A673 (cell line): ENCODE measurements at places on chromosomes 6 and 20.

DNA sequence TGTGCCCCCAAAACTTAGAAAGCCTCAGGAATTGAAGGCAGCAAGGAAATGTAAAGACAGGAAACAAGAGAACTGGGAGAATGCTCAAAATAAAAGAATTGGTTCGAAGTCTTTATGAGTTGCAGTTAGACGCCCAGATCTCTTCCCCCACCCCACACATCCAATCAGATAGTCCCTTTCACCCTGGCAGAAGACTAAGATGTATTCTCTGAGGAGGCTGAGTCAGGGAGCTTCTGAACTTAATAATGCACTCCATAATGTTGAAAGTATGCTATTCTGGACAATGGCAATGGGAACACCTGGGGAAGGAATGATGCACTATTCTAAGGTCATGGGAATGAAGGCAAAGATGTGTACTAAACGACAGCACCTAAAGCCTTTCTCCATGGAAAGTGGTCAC lies 173.6 kb downstream of the MTFR2 start:
- DNase-seq: no peak

GRCh38 chr20:42093542-42094440 lies 475.6 kb upstream of the CHD6 start:
- DNase-seq: no peak

DNA sequence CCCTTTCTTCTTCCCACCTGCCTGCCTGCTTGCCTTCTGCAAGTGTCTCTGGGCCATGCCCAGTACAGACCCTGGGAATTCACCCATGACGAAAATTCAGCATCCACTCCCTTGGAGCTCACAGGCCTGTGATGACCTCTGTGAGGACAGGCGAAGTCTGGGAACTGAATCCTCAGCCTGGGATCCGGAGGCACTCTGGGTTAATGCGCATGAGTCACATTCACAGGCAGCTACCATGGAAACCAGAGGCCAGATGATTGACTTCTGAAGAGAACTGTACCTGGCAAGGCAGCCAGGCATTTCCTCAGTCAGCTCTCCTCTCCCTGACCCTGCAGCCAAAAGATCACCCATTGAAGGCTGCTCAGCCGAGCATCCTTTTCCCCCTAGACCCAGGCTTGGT lies 41.0 kb downstream of the SLC9A8 start:
- DNase-seq: no peak

DNA sequence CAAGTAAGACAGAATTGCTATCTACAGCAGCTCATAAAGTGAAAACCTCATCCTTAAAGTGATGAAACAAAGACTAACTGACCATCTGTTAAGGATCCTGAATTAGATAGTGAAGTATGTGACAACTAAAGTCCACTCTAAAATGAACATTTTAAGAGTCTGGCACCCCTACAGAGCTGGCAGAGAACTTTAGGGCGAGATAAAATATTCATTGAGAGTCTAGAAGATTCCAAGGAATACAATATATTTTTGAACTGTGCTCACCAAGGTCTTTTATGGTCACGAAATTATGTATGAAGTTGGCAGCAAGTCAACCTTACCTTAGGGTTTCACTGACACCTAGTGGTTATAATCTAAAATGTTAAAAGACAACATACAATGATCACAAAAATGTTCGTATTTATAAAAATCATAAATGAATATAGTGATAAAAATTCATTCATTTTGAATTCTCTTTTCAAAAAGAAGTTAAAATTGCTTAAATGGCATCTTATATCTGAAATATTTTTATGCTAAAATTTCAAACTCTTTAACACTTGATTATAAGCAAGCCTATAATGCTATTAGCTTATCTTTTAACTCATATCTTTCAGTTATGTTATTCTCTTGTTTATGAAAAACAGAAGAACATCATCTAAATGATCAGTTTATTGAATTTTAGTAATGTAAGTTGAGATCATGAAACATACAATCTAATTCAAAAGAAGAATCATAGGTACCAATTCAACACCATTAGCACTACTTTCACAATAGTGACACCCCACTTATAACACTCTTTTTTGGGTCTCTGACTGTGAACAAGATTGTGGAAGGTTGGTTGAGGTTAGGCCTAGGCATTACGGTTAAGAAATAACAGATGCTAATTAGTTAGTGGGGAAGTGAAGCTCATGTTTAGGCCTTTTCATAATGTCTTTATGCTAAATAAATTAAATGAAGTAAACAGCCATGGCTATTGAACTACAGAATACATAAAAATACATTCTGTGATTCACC lies 27.5 kb downstream of the RSPH3 start:
- peak; percentile 67 for DNase-seq

DNA sequence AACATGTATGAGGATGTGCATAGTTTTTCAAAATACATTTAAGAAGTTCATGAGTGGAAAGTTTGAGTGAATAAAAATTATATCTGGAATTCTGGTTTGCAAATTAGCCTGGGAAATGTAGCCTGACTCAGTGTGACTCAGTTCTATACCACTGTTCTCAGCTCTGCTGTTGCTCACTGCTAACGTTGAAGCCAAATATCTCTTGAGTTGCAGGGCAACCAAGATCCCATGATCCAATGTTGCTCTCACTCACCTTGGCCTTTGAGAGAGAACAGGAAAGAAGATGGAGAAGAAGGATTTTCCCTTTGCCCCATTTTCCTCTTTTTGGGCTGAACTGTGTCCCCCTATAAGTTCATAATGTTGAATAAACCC lies 28.9 kb downstream of the PSMB9 start:
- no peak for DNase-seq

DNA sequence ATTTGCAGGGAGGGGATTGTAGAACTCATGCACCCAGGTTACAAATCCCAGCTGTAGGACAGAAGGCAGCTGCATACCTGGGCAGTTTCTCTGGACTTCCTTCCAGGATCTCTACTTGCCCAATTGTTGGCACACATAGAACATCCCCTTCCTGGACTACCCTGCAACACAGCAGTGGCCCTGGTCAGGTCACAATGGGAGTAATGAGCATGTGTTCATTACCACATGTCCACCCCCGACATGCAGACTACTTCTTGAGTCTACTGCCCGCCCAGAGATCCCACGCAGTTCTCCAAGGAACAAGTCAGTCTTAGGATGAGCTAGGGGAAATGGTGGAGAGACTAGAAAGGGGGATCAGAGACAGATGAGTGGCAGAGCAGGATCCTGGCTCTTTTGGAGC lies 5.1 kb downstream of the PEX6 start:
- no peak for DNase-seq

DNA sequence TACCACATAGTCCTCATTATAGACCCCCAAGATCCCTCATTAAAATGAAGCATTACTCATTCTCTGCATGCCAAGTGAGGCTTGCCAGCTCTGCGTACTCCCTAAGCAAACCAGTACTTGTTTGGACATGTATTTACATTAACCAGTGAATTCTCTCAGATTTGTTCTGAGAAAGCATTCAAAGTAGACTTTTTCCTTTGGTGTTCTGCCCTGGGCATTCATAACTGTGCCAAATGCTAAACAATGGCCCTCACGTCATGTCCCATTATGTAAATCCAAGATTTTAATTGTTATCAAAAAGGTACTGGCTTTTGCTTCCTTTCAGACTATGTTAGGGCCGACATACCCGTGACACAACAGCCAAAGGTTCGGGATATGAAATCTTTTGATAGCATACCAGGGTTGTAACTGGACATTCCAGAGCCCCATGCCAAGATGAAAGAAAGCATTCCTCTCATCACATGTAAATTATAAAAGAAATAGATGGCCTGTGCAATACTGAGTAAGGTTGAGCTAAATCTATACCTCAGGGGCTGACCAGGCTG lies 164.2 kb downstream of the ADAT2 start:
- DNase-seq: no peak

DNA sequence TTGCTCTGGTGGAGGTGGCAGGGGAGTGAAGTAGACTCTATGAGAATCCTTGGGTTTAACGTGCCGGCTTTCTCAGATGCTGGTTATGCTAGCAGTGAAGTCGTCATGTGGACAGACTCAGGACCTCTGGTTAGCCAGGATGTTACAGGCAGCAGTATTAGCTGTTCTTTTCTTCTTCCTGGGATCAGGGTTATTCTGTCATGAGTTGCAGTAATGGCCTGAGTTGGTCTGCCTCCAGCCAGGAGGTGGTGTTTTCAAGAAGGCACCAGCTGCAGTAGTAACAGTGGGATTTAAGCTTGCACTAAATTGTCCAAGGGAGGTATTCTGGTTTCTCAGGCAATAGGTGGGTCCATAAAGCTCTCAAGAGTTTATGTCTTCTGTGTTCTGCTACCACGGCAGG lies 56.7 kb downstream of the HDDC2 start:
- no peak for DNase-seq

GRCh38 chr6:142868917-142869316 lies 76.1 kb downstream of the HIVEP2 start:
- DNase-seq: peak; percentile 3

DNA sequence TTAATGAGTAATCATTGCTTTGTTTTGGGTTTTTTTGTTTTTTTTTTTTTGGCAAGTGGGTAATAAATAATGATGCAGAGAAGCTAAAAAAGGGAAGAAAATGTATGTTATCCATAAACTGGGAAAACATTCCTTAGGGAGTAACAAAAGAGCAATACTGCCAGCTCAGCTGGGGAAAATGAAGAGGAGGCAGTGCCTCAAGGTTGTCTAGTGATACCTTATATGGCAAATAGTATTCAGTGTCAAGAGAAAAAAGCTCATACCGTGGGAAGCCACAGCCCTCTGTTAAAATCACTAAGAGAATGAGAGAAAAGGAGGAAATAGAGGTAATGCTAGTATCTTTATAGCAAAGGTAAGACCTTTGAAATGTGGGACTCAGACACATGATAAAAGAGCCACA lies 47.1 kb upstream of the SMLR1 start:
- DNase-seq: no peak

DNA sequence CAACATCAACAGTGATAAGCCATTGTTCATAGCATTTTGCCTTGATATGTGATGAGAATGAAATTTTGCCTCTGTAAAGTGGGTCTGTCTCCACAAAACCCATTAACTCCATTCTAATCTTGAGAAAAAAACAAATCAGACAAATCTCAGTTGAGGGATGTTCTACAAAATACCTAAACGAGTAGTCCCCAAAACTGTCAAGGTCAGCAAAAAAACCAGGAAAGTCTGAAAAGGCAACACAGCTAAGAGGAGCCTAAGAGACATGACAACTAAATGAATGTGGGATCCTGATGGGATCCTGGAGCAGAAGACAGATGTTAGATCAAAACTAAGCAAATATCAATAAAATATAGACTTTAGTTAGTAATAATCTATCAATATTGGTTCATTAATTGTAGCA lies 431.6 kb upstream of the SPTLC3 start:
- no peak for DNase-seq
